NK-92 treated with Interleukin-12 subunit alpha and Interleukin-12 subunit beta, amount 100 ng/mL, for 24 hours (cell line): ENCODE measurements at places on chromosomes 1 and 21.

DNA sequence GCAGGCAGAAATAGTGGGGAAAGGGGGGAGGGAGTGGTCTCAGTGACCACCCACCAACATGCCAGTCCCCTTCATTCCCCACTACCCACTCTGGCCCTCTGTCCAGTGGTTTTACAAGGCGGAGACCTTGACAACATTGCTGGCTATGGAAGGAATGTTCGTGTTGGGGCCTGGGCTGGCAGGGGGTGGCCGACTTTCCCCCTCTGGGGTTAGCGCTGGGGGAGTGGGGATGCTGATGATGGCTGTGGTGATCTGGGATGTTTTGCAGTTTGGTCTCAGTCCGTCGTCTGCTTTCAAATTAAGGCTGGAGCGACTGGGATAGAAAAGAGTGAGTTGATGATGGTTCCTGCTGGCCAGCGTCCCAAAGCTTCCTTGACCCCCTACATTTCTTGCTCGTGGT lies 20.3 kb downstream of the DDX20 start:
- DNase-seq = no peak

GRCh38 chr1:232034556-232034955 lies 408.0 kb downstream of the DISC1 start:
- no peak for DNase-seq

GRCh38 chr1:4741876-4742423 lies 87.5 kb downstream of the AJAP1 start:
- no peak for DNase-seq

DNA sequence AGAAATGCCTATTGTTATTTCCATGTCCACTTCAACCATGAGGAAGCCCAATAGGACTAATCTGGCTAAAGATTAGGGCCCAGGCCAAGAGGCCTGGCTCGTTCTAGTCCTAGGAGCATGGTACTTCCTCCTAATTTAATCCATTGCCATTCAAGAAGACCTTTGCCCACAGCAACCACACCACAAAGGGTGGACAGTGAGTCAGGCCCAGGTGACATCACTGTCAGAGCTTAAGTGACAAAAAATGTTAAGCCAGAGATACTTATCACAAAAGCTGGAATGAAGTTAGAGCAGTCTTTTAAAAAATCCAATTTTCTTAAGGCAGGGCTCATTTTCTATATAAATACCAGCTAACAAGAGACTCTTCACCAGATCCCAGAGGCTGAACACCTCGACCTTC lies at the start of gene SPRR3:
Gene SPRR3, plus strand, starts transcription at position 368 of the 400 bp plus-strand sequence. CDS start 1,272 bp downstream, outside the sequence.
- no peak for DNase-seq

DNA sequence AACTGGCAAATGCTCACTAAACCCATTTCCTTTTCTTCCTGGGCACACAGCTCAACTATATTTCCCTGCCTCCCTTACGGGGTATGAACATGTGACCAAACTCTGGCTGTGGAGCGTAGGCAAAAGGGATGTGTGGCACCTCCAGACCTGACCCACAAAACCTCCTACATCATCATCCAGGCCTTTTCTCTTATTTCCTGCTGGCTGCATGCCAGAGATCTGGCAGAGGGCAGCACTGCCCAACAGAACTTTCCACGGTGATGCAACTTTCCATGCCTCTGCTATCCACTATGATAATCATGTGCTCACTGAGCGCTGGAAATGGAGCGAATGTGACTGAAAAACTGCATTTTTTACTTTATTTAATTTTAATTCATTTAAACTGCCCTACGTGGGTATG lies 99.6 kb upstream of the CACNA1E start:
- no peak for DNase-seq

GRCh38 chr21:46538851-46539666 lies 65.8 kb downstream of the S100B start:
- no peak for DNase-seq

DNA sequence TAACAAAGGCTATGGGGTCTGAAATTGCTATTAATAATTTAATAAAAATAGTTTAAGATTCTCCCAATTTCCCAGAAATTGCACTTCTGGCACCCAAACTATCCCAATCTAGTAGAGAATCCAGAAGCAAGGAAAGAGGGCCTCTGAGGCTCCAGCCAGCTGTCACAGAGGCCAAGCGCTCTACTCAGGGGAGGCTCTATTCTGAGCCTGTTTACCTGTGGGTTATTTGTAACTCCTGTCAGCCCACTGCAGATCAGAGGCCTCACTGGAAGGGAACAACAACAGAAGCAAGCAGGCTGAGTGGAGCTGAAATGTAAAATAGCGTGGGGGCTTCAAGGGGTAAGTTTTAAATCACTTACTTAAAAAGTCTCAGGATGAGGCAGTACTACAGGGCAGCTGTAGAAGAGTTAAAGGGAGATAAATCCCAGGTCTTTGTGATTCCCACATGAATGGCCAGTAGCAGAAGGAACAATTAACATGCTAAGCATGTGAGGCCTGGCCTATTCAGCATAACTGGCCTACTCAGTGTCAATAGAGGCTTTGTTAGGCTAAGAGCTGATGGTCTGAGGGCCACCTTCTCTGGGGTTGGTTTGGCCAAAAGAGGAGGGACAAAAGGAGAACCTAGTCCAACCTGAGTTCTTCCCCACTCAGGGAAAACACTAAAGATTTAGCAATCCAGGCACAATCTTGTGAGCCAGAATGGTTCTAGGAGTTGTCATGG lies 12.8 kb downstream of the ZNF687 start:
- DNase-seq = no peak

DNA sequence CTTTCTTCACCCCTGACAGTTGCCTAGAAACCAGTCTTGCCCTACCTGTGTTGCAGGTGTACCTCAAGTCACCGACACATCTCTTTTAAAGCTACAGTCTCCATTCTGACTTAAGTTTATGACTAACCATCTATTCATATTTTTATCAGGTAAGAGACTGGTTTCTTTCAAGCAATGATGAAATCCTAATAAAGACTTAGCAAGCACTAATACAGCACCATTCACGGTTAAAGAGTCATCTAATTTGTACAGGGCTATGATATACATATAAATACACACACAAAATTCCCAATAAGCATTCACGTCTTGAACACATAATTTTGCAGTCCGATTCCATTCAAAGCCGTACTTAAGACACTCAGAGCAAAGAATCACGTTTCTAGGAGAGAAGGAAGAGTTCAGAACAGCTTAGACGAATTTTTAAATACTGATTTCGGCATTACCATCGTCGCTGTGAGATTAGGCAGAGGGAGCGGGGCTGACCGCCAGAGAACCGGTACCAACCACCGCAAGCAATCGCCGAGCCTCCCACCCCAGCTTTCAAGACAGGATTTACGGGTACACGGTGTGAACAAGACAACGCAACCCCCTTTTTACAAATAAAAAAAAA lies 943 bp downstream of the ERRFI1 start:
- no peak for DNase-seq

DNA sequence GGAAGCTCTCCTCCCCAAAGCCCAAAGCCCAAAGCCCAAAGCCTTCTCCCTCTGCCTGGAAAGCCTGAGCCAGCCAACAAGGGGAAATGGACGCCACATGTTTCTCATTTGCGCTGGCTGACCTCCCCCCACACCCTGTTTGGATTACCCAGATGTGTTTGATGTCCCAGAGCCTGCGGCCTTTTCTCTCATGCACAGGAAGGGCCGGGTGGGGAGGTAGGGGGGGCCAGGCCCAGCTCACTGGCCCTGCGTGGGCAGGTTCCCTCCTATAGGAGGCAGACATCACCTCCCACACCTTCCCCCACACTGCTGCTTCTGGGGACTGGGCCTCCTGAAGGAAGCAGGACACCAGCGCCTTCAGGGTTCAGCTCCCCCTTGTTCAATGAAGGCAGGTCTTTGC lies 116.3 kb downstream of the NAV1 start:
- no peak for DNase-seq

DNA sequence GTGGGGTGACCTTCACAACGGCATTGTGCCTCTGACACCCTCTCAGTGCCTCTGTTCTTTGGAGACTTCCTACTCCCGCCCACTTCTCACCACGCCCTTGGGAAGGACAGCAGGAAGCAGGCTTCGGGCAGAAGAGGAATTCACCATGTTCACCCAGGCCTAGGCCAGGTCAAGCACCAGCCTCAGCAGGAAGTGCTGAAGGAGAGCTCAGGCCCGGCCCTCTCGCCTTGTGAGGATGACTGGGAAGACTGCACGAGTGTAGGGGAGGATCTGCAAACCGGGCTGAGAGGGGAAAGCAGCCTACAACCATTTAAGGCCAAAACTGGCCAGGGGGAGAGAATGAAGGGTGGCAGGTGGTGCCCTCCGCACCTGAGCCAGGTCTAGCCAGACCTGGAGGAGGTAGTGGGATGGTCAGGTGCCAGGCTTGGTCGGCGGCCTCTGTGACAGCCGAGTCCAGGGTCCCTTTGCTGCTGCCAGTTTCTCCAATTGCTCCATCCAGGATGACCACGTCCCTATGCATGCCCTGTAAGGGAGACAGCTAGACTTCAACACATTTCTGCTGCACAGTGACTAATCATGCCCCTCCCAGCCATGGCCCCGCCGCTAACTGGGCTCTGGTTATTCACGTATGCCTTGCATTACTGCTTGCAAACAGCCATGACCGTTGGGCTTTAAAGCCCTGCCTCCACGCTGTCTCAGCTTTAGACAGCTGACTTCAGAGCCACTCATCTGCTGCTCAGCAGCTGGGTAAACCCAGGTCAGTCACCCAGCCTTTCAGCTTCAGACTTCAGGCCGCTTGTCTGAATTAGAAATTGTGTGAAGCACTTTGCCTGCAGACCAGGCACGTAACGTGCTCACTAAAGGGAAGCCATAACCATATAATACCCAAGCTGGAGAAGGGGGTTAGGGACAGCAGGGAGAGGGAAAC lies 8.9 kb downstream of the MRTO4 start:
- no peak for DNase-seq

DNA sequence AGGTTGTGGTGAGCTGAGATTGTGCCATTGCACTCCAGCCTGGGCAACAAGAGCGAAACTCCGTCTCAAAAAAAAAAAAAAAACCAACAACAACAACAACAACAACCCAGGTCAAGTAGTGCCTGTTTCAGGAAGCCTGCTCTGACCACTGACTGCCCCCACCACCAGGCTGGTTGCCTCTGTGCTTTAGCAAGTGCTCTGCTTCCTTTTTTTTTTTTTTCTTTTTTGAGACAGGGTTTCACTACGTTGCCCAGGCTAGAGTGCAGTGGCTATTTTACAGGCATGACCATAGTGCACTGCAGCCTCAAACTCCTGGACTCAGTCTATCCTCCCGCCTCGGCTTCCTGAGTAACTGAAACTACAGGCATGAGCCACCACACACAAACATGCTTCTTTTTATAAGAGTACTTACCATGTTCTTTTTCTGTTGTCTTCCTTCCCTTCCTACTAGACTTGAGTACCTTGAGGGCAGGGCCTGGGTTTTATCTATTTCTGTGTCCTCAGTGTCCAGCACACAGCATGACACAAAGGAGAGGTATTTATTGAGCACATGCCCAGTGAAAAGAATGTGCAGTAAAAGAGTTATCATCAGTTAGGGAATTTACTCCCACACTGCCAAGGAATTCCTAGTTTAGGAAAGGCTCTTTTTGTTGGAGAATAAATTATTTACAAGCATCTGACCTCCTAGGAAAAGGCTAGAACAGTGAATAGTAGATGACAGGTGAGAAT lies 9.9 kb upstream of the COA7 start:
- no peak for DNase-seq

GRCh38 chr1:162861101-162861500 lies at the start of gene CCDC190:
CCDC190 (minus strand) TSS chr1:162861175; CDS start chr1:162859646, 1,529 bp downstream.
- DNase-seq = no peak

DNA sequence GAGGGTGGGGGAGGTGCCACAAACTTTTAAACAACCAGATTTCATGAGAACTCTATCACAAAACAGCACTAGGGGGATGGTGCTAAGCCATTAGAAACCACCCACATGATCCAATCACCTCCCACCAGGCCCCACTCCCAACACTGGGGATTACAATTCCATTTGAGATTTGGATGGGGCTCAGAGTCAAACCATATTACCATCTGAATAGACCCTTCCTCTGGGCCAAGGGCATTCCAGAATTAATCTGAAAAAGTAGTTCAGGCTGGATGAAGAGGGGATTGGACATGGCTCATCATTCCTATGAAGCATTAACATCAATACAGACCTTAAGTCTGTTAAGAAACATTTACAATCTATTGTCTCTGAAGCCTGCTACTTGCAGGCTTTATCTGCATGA lies 149.9 kb upstream of the DNAH14 start:
- DNase-seq = no peak

DNA sequence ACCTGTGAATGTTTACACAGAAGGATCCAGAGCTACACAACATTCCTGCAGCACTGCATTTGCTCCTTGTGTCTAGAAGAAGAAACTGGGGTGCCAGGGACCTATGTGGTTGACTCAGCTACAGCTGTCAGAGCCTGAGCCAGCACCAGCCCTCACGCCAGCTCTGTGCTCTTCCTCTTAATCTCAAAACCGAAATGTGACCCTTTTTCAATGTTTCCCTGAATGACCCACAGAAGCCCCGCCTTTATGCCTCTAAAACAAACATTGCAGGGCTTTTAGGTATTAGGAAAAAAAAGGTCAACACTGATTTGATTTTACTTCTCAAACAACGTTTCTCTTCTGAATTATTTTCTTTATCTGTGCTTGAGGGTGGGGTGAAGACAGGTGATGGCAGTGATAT lies 260.5 kb downstream of the DYRK1A start:
- DNase-seq = no peak

DNA sequence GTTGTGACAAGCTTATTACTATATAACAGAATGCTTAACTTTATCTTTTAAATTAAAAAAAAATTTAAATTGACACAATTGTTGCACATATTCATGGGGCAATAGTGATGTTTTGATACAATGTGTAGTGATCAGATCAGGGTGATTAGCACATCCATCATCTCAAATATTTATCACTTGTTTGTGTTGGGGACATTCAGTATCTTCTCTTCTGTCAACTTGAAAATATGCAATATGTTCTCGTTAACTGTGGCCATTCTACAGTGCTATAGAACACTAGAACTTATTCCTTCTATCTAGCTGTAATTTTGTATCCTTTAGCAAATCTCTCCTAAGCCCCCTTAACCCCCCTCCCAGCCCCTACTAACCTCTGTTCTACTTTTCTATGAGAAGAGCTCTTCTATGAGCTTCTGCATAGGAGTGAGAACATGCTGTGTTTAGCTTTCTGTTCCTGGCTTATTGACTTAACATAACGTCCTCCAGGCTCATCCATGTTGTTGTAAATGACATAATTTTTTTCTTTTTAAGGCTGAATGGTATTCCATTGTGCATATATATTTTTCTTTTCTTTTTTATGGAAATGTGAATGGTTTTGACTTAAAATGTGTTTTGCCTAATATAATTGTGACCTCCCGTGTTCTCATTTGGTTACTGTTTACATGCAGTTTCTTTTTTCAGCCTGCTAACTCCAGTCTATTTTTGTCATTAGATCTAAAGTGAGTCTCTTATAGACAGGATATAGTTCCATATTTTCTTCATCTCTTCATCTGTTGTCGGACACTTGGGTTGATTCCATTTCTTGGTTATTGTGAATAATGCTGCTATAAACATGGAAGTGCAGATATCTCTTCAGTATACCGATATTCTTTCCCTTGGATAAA lies 23.8 kb downstream of the CEP350 start:
- DNase-seq = no peak
